ENCODE measurements at places on chromosomes 6 and 20.

DNA sequence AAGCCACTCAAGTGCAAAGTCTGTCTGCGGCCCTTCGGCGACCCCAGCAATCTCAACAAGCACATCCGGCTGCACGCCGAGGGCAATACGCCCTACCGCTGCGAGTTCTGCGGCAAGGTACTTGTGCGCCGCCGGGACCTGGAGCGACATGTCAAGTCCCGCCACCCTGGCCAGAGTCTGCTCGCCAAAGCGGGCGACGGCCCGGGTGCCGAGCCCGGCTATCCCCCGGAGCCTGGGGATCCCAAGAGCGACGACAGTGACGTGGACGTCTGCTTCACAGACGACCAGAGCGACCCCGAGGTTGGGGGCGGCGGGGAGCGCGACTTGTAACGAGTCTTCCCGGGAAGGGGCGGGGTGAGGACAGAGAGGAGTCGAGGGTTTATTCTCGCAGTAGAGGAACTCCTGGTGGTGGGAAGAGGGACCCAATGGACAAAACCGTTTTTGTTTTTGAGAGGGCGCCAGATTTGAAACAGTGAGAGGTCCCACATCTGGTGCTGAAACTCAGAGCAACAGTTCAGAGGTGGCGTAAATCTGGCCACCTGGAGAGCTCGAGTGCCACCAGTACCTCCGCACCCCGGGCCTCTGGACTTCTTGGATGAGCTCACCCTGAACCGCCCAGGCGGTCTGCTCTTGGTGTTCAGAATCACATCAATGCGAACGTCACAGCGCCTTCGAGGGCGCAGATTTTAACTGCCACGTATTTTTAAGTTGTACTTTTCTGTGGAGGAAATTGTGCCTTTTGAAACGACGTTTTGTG lies 8.0 kb downstream of the PRDM13 start:
- DNase-seq: no peak

DNA sequence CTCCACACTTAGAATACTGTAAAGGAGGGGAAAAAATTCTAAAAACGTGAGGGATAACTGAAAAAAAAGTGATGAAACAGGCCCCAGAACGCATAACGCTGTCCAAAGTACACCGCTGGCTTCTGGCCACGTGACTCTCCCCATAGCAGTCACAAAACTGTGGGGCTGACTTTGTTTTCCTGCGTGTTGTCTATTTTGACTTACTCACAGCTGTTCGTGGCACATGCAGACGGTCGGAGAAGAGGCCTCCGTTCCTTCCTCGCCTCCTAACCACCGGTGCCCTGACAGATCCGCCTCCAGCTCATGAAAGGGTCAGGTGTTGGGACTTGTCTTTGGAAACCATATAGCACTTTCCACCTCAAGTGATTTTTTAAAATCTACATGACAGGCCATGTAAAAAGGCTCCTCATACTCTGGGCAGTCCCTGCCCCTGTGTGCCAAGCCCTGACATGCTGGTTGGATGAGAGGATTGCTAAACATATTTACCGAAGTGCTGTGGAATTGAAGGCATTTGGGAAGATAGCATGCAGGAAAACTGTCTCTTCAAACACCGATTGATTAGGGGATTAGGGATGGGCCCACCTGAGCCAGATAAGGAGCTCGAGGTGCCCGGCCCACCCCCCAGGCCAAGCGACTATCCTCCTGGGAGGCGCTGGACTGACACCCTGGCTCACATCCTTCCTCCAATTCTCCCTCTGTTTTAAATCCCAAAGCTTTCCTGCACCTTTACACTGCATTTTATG lies 54.8 kb downstream of the DACT2 start:
- DNase-seq: no peak

DNA sequence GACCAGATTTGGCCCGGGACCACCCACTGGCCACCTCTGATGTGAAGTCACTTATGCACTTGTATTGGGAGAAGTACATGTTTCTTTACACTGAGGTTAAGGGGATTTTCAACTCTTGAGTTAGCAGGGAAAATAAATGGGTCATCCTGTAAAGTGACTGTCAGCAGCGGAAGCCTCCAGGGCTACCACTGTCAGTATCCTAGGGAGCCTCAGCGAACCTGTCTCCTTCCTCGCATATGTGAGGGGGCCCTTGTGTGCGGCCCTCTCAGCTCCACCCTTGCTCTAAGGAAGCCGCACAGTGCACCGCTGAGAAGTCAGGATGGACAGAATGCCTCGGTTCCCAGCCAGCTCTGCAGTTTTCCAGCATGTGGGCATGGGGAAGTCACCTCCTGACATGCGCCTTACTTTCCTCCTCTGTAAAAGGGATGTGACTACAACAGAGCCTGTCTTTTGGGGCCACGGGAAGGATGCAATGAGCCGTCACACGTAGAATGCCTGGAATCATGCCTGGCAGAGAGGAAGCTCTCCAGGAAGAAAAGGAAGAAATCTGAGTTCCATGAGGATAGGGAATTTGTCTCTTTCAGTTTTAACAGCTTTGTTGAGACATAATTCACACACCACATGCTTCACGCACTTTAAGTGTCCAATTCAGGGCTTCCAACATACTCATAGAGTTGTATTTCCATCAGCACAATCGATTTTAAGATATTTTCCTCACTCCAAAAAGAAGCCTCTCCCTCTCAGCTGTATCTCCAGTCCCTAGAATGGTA lies 115.4 kb downstream of the SYCP2 start:
- DNase-seq: no peak

GRCh38 chr6:167658106-167658505 lies 168.6 kb upstream of the AFDN start:
- no peak for DNase-seq

GRCh38 chr6:104617591-104617990 lies 242.1 kb downstream of the HACE1 start:
- DNase-seq: no peak

DNA sequence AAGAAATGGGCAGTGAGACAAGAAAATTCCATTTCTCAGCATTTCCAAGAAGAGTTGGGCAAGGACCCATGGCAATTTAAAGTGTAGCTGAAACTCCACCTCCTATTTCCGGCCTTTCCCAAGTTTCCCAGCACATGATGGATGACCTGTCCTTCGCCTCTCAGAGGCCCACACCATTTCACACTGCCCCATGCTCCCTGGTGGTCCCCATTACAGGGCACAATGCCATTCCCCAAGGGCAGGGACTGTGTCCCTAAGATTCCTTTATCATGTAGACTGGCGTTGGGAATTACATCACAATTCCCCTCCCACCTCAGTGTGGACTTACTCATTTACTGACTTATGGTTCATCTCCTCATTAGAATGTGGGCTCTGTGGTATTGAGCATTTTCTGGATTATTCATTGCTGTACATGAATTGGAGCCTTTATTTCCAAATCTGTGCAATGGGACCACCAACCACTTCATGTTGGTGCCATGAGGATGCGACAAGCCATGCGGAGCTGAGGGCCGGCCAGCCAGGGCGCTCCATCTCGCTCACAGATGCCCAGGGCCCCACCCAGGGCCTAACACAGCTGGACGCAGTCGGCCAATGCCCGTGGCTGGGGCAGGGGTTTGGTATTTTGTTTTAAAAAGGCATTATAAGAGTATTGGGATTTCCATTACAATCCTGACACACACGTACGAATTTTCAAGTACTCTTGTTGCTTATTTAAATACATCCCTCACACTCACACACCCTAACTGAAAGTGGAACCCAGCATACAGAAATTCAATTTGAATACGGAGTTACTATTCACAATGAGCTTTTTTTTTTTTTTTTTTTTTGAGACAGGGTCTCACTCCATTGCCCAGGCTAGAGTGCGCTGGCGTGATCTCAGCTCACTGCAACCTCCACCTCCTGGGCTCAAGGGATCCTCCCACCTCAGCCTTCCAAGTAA lies 5.4 kb downstream of the ACSS1 start:
- DNase-seq: no peak

DNA sequence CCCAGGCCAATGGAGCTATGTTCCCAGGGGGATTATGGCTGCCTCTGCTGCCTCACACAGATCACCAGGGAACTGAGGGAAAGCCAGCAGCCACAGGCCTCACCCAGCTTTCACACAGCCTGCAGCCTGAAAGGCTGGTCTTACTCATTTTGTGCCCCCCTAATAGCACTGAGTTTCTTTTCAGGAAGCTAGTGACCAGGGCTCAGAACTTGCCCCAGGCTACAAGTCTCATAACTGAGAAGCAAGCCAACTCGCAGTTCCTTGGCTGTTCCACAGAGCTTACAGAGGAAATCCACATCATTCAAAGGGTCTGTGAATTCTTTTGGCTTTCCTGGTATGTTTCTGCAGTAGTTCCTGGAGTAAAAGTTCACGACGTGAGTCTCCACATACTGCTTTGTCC lies 524.8 kb upstream of the GJE1 start:
- no peak for DNase-seq

DNA sequence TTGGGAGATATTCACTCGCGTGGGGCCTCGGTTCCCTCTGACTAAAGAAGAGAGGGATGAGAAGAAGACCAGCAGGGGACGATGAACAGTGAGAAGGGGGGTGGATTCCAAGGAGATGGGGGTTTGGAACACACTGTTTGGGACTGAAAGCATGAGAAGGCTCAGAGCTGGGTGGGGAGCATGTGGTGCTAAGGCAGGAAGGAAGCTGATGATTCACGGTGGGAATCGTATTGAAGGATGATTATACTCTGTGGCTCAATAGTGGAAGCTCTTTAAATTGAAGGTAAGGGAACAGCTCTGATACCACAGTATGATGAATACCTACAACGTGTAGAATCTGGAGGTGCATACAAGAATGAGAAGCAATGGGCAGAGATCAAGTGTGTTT lies 117.5 kb upstream of the KCNK16 start:
- DNase-seq: no peak

DNA sequence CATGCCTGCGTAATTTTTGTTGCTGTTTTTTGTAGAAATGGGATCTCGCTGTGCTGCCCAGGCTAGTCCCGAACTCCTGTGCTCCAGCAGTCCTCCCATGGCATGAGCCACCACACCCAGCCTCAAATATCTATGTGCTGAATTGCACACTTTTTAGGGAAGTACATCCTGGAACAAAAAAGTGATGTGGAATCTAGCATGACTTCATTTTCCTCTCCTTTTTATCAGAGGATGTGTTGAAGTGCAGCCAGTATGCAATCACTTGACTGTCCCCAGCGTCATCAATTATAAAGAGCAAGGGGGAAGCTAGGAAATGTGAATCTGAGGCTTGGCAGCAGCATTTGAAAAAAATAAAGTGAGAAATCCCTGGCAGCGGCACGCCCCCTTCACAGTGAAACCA lies 6.4 kb upstream of the EXOC2 start:
- no peak for DNase-seq

GRCh38 chr20:35225319-35226125 lies 968 bp upstream of the MMP24 start:
- DNase-seq: no peak

DNA sequence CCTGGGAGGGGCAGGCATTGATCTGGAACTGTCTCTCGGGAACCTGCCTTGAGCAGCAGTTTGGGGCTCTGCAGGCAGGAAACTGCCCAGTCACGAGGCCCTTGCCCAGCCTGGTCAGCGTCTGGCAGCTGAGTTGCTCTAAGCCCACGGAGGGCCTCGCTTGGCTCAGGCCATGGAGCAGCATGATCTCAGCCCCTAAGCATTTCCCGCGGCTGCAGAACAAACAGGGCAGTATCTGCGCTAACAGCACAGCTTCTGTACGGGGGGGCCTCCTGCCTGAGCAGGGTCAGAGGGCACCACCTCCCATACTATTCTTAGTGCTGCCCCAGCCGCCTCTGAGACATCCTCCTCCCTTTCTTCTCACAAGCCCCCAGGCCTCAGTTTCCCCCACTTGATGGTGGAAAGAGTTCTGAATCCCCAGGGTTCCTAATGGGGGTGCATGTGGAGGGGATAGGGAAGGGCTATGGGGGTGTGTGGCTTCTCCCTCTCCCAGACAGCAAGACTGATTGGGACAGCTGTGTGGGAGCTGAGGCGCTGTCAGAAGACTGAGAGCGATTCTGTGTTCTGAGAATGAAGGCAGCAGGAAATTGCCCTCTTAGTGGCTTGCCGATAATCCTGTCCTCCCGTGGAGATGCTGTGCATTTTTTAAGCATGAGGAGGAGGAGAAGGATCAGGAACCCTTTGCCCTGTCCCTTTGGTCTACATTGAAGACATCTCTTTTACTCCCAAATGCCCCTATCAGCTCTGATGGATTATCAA lies 46.4 kb downstream of the MOCS1 start:
- DNase-seq: peak; percentile 96

GRCh38 chr6:150698391-150698790 lies 98.7 kb downstream of the PLEKHG1 start:
- DNase-seq: no peak

DNA sequence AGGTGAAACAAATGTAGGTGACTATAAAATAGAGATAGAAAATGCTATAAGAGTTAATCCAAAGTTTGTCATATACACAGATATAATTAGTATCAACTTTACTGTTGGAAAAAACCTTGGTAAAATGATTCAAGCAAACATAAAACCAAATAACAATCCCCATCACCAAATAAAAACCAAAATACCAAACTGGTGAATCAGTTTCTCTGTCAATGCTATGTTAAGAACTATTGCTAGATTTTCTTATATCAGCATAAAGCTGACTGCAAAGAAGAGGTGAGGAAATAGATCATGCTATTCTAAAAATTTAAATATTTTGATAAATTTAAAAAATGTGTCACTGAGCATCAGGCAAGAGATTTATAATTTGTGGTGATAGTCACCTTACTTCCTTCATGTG lies 658.4 kb downstream of the PHF3 start:
- no peak for DNase-seq

DNA sequence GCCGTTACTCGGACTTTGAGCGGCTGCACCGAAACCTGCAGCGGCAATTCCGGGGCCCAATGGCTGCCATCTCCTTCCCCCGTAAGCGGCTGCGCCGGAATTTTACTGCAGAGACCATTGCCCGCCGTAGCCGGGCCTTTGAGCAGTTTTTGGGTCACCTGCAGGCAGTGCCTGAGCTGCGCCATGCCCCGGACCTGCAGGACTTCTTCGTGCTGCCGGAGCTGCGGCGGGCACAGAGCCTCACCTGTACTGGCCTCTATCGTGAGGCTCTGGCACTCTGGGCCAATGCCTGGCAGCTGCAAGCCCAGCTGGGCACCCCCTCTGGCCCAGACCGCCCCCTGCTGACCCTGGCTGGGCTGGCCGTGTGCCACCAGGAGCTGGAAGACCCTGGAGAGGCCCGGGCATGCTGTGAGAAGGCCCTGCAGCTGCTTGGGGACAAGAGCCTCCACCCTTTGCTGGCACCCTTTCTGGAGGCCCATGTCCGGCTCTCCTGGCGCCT lies 7.2 kb downstream of the SNX21 start:
- no peak for DNase-seq

DNA sequence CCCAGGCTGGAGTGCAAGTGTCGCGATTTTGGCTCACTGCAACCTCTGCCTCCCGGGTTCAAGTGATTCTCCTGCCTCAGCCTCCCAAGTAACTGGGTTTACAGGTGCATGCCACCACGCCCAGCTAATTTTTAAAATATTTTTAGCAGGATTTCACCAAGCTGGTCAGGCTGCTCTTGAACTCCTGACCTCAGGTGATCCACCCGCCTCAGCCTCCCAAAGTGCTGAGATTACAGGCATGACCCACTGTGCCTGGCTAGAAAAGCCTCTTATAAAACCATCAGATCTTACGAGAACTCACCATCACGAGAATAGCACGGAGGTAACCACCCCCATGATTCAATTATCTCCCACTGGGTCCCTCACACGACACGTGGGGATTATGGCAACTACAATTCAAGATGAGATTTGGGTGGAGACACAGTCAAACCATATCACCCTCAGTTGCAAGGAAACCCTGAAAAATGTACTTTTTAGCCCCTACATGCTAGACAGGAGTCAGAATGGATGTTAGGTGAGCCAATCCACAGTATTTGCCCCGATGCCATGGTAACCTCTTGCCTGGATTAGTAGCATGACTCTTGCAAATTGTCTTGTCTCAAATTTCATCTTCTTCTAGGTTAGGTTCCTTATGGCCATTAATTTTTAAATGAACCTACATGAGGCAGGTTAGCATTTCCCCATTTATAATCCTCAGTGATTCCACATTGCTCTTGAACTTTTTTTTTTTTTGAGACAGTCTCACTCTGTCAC lies 17.1 kb upstream of the SASH1 start:
- DNase-seq: no peak
